Pancreas (tissue), 10 donors: ENCODE measurements at places on chromosomes 1 and 21.

GRCh38 chr1:65323246-65323645 is 13.9 kb downstream of the DNAJC6 start:
- DNase-seq = no peak

- DNase-seq = no peak
Observed at GRCh38 chr1:82048596-82048995, 247.9 kb downstream of the ADGRL2 start.

DNA sequence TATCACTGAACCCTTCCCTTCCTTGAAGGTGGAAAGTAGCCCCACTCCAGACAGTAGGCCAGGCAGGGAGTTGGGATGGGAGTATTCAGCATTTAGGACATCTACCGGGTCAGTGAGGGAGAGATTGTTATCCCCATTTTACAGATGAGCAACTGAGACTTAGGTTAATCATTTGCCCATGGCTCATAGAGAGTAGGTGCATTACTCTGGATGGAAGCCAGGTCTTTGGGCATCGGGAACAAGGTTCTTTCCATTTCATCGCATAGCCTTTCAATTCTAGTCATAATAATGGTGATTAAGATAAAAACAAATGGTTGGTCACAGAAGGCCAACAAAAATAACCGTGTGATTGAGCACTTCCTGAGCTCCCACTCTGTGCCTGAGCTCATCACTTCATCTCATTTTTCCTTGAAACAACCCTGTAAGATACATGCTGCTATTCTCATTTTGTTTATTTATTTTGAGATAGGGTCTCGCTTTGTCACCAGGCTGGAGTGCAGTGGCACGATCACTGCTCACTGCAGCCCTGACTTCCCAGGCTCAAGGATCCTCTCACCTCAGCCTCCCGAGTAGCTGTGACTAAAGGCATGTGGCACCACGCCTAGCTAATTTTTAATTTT is 64.8 kb downstream of the NAV1 start:
- DNase-seq = no peak

GRCh38 chr21:34180826-34181359 is 107.5 kb downstream of the MRPS6 start:
- DNase-seq = no peak

DNA sequence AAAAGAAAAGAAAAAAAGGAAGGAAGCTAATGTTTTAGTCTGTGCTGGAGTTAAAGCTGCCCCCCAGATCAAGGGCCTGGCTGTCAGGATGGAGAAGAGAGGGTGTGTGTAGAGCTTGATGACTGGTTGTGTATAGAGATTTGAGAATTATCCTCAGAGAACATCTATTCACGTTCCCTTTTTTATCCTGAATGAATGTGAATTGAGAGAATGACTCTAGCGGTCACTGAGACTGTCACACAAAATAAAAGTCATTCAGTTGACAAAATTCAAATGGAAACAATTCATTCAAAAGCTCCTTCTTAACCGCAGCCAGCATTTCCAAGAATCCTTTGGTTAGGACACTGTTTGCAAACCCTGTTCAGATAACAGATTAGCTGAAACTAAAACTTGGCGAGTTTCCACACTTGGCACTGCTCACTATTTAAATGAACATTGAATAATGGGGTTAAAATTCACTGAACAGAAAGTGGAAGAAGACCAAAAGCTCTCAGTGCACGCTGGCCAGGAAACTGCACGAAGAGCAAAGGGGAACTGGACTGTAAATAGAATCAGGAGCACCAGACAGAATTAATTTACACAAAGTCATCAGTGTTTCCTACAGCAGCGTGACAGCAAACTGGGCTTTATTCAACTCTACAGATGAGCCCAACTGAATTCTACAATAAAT is 13.6 kb upstream of the FAM89A start:
- no peak for DNase-seq

DNA sequence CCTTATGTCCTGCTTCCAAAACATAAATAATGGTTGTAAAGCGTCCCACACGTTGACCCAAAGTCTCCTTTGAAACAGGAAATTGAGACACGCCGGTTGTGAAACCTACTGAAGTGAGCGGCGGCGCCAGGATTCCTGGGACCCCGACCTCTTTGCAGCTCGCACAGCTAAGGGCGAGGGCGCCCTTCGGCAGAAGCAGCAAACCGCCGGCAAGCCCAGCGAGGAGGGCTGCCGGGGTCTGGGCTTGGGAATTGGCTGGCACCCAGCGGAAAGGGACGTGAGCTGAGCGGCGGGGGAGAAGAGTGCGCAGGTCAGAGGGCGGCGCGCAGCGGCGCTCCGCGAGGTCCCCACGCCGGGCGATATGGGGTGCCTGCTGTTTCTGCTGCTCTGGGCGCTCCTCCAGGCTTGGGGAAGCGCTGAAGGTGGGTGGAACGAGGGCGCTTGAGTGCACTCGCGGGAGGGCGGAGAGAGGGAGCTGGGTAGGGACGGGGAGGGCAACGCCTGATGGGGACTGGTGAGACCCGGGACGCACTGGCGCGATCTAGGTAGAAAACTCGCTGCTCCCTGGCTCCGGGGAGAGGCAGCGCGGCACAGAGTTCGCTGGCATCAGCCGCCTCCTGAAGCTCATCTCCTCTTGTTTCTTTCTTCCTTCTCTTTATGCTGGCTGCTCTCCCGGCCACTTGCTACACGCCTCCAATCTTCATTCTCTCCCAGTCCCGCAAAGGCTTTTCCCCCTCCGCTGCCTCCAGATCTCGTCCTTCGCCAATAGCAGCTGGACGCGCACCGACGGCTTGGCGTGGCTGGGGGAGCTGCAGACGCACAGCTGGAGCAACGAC is at the start of gene CD1D:
TSS of gene CD1D (plus strand) at position 155 of the 836 bp plus-strand sequence. CDS start at position 362, 207 bp downstream.
- DNase-seq = no peak

- DNase-seq = peak; percentile 21
Observed at GRCh38 chr1:225318706-225319575, 108.9 kb downstream of the LBR start.

DNA sequence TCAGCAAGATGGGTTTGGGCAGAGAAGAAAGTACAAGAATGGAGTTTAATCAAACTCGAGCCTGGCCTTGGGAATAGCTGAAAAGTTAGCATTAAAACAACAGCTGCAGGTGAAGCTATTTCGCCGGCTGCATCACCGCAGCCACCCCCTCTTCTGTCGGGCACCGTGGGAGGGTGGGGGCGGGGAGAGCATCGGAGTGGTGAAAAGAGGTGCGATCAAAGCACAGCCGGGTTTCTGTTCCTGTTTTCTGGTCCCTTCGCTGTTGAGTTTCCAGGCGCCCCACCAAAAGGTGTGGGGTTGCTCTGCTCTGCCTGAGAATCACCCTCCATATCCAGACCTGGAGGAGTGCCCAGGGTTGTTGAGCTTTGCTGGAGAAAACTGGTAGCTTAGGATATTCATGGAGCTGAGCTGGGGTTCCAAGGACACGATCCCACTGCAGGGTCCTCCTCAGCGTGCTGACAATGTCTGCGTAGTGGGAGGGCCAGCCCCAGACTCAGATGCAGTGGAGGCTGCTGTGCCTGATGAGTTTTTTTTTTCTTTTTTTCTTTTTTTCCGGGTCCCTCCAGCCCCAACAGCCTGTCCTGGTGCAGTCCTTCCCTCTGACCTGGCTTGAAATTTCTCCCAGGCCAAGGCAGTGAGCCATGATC is 127.5 kb upstream of the C1orf174 start:
- no peak for DNase-seq

DNA sequence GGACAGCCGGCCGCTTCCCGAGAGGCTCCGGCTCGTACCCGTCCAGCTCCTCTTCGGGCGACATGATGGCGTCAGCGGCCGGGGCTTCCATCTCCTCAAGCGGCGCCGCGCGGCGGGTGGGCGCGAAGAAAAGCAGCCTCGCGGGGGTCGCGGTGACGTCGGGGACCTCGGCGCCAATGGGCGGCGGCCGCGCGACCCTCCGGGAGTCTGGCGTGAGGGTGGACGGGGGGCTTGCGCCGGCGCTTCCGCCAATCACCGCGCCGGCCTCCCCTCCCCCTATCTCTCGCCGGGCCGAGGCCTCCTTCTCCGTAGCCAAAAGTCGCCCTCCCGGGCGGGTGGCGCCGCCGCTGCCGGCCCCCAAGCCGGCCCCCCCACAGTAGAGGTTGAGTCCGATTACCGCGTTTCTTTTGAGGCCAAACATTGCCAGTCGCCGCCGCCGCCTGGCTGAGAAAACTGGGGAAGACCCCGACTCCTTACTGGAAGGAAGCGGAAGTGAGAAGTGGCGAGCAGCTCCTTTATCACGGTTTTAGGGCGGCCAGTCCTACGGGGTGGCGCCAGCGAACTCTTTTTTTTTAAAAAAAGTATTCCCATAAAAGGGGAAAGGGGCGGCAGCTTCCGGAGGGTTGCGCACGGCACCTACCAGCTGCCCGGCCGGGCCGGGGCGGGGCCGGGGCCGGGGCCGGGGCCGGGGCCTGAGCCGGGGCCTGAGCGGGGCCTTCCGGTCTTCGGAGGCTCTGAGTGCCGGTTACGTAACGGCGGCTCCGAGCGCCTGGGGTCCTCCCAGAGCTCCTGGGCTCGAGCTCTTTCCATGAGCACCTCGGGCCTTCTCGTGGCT is at the start of gene MCL1:
TSS of gene MCL1 (minus strand) at position 501 of the 835 bp plus-strand sequence. CDS start at position 421, 80 bp downstream.
- peak; percentile 89 for DNase-seq

DNA sequence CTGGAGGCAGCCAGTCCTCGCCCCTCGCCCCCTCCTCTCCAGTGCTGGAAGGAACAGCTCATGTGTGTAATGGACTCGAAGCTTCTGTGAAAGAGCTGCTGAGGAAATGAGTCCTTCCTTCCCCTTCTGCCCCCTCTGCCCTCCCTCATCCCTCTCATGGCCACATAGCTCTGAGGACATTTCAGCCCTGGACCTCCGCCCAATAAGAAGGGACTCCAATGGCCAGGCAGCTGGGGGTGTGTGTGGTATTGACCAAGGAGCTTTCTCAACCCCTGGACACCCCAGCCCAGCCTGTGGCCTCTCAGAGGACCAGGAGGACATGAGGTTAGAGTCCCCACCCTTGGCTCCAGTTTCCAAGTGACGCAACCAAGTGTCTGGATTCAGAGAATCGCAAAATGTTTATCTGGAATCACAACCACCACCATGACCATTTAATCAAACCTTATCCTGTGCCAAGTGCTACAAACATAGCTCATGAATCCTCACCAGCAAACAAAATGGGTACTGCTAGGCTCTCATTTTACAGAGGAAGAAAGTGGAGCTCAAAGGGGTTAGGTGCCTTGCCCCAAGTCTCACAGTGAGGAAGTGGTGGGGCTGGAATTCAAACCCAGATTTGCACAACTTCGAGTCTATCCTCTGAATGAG is 47.8 kb upstream of the ECE1 start:
- DNase-seq = peak; percentile 81

- peak; percentile 47 for DNase-seq
Observed at GRCh38 chr1:20485527-20486456, at the start of gene CAMK2N1. Gene CAMK2N1, minus strand, starts transcription at chr1:20486210. Its CDS starts 831 bp downstream, at chr1:20485379.

DNA sequence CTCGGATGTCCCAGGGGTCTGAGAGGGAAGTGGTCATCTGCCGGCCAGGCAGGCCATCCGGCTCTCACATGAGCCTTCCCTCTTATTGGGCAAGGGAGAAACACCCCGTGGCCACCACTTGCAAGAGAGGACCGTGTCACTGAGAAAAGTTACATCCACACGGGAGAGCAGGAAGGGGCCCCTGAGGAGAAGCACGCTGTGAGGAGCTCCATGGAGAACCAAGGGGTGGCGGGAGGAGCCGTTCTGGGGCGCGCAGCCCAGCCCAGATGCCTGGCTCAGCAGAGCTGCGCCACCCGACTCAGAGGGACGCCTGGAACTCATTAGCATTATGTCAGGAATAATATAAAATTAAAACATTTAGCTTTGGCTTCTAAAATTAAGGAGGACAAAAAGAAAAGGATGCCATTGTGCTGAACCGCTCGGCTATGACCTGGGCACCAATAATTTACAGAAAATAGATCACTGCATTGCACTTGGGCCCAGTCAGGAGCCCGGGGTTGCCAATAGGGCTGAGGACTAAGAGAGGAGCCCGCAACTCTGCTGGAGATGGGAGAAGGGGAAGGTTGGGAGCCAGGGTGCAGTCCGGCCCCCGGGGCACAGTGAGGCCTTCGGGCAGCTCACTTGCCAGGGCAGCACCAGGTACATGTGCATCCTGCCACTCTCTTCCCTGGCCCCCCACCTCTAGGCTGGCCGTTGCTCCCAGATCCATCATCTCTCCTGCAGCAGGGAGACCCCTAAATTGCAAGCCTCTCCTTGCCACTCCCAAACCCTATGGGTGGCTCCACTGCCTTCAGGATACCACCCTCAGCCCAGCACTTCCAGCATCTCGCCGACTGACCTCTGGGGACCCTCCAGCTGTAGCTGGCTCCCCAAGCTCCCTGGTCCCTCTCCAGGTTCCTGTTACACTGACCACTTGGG is 84.8 kb downstream of the DMRTB1 start:
- peak; percentile 44 for DNase-seq

DNA sequence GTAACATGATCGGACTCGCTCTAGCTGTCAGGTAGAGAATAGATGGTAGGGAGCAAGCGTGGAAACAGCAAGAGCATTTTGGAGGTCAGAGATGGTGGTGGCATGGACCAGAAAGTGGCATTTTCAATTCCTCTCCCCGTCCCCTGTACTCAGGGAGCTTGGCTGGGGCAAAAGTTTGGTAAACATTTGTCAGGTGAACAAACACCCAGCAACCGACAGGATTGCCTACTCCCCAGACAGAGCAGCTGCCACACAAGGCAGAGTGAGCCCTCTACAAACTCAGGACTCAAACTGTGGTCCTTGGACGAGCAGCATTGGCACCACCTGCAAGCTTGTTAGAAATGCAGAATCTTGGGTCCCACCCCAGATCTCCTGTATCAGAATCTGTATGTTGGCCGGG is 14.3 kb downstream of the PTAFR start:
- DNase-seq = no peak

DNA sequence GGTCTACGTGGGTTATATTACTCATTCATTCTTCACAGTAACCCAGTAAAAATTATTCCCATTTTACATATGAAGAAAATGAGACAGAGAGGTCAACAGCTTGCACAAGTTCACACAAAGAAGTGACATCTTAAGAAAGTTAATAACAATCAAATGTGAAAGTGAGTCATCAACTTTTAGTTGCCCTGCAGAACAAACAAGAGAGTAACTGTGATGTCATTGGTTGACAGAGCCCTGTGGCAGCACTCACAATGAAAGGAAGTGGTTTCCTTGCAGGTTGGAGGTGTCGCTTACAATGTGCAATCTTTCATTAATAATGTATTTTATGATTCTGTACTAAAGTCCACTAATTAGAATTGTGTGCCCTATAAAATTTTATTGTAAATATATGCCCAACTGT is 369.6 kb downstream of the RYR2 start:
- DNase-seq = no peak

- peak; percentile 80 for DNase-seq
Observed at GRCh38 chr1:6638226-6638625, 13.6 kb downstream of the THAP3 start.
